Right cardiac atrium (tissue), 5 donors: ENCODE measurements at places on chromosomes 6 and 20. TPM values are rescaled to one million over a fixed set of nuclear protein-coding genes. Genes with fewer than 3 reads are reported as not detected.

DNA sequence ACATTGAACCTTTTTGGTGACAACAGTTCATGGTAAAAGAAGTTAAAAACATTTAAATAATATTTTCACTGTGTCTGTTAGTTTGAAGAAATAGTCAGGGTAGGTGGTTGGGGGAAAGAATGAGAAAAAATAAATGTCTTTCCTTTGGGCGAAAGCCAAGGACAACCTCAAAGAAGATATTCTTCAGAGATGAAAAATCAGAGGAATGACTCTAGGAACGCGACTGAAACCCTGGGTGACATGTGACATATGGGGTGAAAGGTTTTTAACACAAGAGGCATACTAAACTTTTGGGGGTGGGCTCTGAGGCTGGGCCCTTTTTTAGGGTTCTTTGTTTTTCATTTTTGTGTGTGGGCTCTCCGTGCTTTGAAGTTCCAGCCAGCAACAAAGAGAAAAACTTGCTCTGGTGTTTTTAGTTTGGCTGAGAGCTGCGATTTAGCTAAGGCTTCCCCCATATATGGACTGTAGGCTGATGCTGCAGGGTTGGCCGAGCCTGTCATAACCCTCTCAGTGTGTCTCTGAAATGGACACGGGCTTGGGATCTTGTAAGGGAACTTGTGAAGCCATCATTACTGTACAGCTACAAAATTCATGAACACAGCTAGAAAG is 610.1 kb upstream of the ARID1B start:
- DNase-seq = peak; percentile 58

GRCh38 chr6:68013780-68014515 is 621.1 kb upstream of the ADGRB3 start:
- DNase-seq = no peak

- no peak for DNase-seq
Measured at GRCh38 chr6:165060720-165061119, 248.7 kb downstream of the C6orf118 start.

The TRAPPC3L gene
- 0.32 TPM for total RNA-seq
